ENCODE measurements at places on chromosomes 4 and X.

DNA sequence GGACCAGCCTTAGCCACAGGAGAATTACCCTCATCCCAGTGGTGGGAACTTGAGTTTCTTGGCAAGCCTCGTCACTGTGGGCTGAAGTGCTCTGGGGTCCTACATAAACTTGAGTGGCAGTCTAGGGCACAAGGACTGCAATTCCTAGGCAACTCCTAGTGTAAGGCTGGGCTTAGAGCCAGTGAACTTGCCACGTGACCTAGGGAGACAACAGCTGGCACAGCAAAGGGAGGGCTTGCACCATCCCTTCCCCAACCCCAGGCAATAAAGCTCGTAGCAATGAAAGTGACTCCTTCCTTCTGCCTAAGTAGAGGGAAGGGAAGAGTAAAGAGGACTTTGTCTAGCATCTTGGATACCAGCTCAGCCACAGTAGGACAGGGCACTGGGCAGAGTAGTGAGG is 81.8 kb downstream of the TEX11 start:
- DNase-seq, result no peak

GRCh38 chr4:75544870-75545269 is 11.0 kb upstream of the ODAPH start:
- DNase-seq, result no peak

- DNase-seq, result no peak
These were observed 881.0 kb downstream of the PCDH18 start for GRCh38 chr4:136651278-136651667.

- no peak for DNase-seq
These were observed 99.5 kb downstream of the SORBS2 start for GRCh38 chr4:185712350-185713024.

GRCh38 chrX:68647156-68647957 is at the start of gene STARD8:
Gene STARD8, plus strand, starts transcription at chrX:68647666. Its CDS starts 217 bp downstream, at chrX:68647883.
- DNase-seq, result no peak

- no peak for DNase-seq
These were observed 89.8 kb downstream of the MRPL1 start for GRCh38 chr4:77952457-77952856.

DNA sequence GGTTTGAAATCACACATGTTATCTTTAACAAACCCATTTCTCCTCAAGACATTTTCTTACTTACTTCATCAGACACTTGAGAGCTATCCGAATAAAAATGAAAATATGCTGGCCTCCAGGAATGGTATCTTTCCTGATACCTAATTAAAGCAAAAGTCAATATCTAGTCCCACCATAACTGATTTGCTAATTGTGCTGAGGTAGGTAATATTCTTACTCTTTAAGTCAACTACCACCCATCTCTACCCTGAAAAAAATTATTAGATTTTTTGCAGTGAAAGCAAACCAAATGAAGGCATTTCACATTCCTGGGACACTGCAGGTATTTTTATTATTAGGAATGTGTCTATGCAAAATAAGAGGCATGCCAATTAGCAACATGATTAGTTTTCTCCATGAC is 175.8 kb downstream of the QDPR start:
- no peak for DNase-seq

- no peak for DNase-seq
These were observed 37.2 kb upstream of the MAGEA4 start for GRCh38 chrX:151875270-151876026.

DNA sequence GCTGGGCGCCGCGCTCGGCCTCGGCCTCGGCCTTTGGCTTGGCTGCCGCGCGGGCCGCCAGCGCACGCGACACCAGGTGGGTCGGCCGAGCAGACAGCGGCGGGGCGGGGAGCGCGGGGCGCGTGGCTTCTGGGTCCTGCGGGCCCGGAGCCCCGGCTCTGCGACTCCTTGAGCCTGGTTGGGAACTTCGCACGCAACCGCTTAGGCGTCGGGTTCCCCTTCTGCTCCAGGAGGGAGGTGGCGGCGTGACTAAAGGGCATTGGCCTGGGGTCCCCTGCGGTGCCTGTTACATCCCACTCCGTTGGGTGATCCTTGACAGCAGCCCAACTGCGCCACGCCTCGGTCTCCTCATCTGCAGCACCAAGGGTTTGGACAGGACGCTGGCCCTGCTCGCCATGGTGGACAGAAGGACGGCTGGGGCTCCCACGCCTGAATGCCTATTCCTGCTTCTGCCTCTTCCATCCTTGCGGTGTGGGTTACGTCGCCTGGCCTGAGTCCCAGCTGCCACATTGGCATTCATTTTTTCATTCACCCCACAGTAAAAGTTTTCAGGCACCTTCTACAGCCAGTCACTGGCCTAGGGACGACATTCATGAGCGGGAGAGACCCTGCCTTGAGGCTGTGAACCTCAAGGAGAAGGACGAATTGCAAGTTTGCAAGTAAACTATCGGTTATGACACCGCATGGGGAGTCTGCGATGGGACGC is 631 bp downstream of the EVC start:
- DNase-seq, result no peak

DNA sequence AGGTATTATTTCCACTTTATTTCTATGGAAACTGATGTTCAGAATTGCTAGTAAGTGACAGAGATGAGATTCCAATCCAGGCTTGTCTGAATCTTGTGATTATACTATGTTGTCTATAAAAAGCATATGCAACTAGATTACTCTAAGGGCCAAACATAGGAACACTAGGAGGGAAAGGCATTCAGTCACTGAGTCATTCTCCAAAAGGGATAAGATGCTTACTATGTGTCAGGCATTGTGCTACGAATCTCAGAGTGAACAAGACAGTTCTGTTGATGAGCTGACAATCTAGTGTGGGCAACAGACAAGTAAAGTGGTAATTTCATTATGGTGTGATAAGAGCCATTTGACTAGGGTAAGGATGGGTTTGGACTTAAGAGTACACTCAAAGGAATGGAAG is 77.2 kb downstream of the RASL11B start:
- no peak for DNase-seq

GRCh38 chrX:133674726-133675470 is 259.6 kb upstream of the GPC4 start:
- no peak for DNase-seq

- peak; percentile 8 for DNase-seq
These were observed at the start of gene PDLIM3 for GRCh38 chr4:185534866-185535611. Gene PDLIM3, minus strand, starts transcription at chr4:185535507. Its CDS starts 73 bp downstream, at chr4:185535434.

GRCh38 chr4:4284827-4285618 is 4.9 kb downstream of the LYAR start:
- no peak for DNase-seq

DNA sequence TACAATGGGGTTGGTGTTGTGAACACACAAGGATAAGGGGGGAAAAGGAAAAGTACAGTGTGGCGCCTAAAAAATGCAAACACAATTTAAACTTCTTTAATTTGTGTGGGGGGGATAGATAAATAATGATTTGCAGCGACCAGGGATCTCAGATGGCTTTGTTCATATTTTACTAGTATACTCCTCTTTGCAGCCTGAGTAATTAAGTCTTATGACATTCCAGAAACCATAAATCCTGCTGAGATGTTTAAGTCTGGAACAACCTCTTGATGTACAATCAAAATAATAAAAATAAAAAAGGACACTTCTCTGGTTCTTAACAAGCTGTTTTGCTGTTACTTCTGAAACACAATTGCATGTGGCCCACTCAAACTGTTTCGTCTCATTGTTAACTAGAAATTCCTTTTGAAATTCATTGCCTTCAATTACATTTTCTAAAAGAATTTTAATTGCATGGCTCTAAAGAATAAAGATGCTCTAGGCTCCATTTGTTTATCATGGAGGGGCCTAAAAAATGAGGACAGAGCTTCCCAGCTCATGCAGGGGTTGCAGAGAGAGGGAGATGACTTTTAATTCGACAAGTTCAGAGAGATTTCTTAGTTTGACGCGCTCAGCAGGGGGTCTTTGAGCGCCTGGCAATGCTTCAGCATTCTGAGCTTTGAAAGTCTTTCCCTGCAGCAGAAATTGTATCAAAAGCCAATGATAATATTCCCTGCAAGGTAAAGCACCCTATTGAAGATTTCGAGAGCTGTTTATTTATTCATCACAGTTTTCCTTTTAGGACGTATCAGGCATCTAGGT is 892.4 kb upstream of the TENM3 start:
- no peak for DNase-seq

GRCh38 chrX:96446524-96446923 is 238.1 kb upstream of the DIAPH2 start:
- DNase-seq, result no peak

GRCh38 chrX:118519411-118520215 is 24.0 kb downstream of the DOCK11 start:
- no peak for DNase-seq

GRCh38 chrX:20118065-20118824 is 1.5 kb upstream of the MAP7D2 start:
- no peak for DNase-seq

- no peak for DNase-seq
These were observed 45.0 kb upstream of the USP46 start for GRCh38 chr4:52704133-52704532.

- DNase-seq, result no peak
These were observed 5.8 kb downstream of the FOXP3 start for GRCh38 chrX:49258749-49259124.

- no peak for DNase-seq
These were observed 438.5 kb downstream of the ADGRL3 start for GRCh38 chr4:61638591-61638990.

GRCh38 chr4:149965206-149965605 is 113.0 kb upstream of the DCLK2 start:
- no peak for DNase-seq

DNA sequence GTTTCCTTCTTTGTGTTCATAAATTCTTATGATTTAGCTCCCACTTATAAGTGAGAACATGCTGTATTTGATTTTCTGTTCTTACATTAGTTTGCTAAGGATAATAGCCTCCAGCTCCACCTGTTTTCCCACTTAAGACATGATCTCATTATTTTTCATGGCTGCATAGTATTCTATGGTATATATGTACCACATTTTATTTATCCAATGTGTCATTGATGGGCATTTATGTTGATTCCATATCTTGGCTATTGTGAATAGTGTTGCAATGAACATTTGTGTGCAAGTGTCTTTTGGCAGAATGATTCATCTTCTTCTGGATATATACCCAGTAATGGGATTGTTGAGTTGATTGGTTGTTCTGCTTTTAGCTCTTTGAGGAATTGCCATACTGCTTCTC is 1234.8 kb downstream of the ADGRL3 start:
- no peak for DNase-seq

- peak; percentile 57 for DNase-seq
These were observed 18.8 kb downstream of the SPACA5 start for GRCh38 chrX:48025561-48025960.

GRCh38 chr4:67581208-67581857 is 22.8 kb downstream of the STAP1 start:
- DNase-seq, result no peak

GRCh38 chrX:7904562-7904961 is 22.7 kb downstream of the PNPLA4 start:
- no peak for DNase-seq

DNA sequence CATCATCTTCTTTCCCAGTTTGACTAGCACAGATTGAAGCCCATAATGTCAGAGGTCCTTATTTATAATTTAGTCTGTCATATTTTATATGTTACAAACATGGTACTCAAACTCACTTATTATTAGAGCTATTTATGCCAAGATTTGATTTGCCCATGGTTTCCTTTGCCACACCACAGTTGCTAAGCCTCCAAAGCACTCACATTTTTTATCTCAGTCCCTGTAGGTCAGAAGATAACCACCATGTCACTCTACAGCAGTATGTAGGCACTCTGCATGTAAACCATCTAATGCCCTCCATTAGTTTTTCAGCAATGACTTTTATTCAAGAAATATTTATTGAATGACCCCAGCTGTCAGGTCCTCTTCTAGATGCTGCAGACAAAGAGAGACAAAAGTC is 6.7 kb downstream of the STATH start:
- DNase-seq, result no peak

DNA sequence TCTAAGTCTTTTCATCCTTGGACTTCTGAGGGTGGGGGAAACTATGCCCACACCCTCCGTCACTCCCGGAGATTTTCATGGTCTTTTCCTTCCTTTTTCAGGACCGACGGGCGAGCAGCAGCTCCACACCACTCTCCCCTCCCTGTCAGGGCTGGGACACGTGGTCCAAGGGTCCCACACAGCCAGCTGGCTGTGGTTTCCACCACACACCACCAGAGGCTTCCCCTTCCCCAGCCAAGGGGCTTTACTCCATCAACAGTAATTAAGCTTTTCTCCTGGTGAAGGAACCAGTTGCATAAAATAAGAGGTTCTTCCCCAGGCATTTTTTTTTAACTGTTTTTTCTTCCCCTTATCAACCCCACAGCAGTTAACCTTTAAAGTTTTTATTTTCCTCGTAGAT is 453.9 kb downstream of the GPAT3 start:
- DNase-seq, result no peak

DNA sequence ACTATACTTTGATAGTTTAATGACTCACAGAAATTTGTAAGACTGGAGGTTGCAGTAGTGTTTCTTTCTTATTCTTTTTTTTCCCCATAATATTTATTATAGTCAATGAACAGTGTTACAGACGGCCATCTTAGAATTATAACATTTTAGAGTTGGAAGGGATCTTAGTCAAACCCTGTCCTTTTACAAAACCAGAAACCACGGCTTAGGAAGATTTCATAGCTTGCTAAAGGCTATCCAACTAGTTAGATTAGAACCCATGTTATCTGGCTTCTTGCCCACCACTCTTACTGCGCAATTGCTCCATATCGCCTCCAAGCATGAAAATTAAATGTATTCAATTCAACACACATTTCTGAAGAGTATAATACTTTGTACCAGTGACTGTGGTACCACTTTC is 1.1 kb downstream of the XIAP start:
- no peak for DNase-seq

DNA sequence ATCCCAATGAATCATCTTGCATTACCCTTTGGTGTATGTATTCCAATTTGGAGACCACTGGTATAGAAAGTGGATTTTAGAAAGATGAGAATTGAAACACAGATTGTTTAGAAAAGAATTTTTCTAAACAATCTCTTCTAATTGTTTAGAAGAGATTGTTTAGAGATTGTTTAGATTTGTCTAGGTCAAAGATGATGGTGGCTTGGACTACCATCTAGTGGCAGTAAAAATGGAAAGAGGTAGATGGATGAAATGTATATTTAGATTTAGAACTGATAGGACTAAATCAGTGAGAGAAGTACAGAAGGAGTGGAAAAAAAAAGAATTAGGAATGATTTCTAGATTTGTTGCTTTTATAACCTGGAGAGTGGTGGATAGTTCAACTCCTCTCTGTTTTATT is 70.6 kb downstream of the ARSJ start:
- no peak for DNase-seq
